ENCODE measurements at places on chromosomes 1 and 21.

GRCh38 chr1:32063261-32063681 is 9.5 kb upstream of the TMEM39B start:
- peak; percentile 63 for DNase-seq

GRCh38 chr21:23021481-23021880 is 2023.3 kb downstream of the NCAM2 start:
- no peak for DNase-seq

GRCh38 chr1:174358344-174358743 is 89.4 kb upstream of the GPR52 start:
- no peak for DNase-seq

DNA sequence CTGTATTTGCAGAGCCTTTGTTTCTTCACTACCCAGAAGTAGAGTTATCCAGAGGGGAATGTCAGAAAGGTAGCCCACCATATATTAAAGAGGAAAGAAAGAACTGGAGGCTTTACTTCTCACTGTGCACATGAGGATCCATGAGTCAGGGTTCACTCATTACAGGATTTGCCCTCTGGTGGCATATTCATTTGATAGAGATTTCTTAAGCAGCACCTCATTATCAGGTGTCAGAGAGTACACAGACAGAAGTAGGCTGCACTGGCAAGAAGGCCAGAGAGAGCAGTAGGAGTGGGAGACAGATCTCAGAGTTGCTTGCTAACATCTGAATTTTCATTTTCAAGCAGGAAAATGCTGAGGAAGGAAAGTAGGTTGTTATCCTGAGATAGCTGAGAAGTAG is 123.8 kb downstream of the PIK3R3 start:
- no peak for DNase-seq

GRCh38 chr1:43773821-43774220 is 66.5 kb downstream of the ST3GAL3 start:
- no peak for DNase-seq

GRCh38 chr1:87243573-87243972 is 85.1 kb upstream of the LMO4 start:
- no peak for DNase-seq

GRCh38 chr1:43021547-43022474 is 63.1 kb upstream of the SLC2A1 start:
- no peak for DNase-seq

GRCh38 chr1:70587872-70588366 is 176.9 kb downstream of the CTH start:
- DNase-seq, result no peak

DNA sequence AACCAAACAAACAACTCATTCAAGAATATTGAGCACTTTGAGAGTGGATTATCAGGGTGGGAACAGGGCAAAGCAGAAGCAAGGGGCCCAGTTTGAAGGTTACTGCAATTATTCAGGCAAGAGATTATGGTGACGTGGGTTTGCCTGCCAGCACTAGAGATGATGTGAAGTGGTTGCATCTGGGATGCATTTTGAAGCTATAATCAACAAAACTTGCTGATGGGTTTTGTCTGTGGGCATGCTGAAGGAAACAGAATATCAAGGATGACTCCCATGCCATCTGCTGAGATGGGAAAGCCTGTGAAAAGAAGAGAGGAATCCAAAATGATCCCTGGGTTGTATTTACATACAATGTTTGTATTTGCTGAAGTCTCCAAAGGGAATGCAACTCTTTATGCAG is 224.3 kb upstream of the GREM2 start:
- DNase-seq, result no peak

- no peak for DNase-seq
These were observed 207.7 kb upstream of the GJB5 start for GRCh38 chr1:34547046-34547674.

DNA sequence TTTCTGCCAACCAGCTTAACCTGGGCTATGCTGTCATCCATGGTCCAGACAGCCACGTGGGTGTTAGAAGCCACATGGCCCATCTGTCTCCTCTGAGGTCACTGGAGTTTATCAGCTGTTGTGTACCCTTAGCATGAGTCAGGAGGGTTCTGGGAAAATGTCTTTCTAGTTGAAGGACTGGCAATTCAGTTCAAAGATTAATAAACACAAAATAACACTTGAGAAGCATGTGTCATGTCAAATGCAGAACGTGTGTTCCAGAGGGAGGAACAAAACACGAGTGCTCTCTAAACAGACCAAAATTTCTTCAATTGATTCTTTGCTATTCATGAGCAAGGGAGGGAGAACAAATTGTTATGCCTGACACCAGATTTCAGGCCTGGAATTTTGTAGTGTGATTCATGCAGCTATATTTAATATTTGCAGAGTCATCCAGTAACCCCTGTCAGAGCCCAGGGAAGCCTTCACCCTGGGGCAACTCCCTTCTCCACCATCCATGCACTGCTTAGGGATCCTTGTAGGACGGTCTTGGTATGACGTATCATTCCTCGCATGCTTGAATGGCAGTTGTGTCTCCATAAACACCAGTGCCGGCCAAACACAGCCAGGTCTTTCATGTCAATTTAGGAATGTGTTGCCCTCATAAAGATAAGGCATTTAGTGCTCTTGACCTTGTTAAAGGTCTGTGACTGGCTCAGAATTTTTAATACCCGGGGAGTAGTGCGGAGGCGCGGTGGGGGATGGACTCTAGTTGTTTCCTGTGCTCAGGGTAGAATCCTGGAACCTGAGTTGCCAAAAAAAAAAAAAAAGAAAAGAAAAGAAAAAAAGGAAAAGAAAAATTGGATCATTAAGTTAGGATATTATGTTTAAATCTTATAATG is 27.7 kb upstream of the DYRK1A start:
- DNase-seq, result peak; percentile 15

- DNase-seq, result no peak
These were observed 114.5 kb downstream of the HIVEP3 start for GRCh38 chr1:41804176-41804575.

GRCh38 chr21:45085700-45086099 is 11.3 kb downstream of the ADARB1 start:
- DNase-seq, result no peak

DNA sequence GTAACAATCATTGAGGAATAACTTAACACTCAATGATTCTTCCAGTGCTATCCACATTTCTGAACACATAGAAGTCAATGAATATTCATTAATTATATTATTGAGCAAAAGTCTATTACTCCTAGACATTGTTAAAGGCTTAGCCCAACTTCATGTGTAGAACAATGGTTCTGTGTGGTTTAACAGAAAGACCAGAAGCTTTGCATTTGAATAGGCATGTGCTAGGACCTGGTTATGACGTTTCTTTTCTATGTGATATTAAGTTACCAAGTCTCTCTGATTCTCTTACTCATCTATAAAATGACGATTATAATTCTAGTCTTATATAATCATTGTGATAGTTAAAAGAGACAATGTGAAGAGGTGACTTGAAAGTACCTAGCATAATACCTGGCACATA is 5.2 kb downstream of the NTMT2 start:
- no peak for DNase-seq

- peak; percentile 85 for DNase-seq
These were observed 429.8 kb upstream of the C1orf87 start for GRCh38 chr1:60503266-60503925.

- DNase-seq, result no peak
These were observed 486 bp downstream of the NIPAL3 start for GRCh38 chr1:24415910-24416665.

- peak; percentile 54 for DNase-seq
These were observed 683 bp downstream of the LRRC8B start for GRCh38 chr1:89525169-89525855.

DNA sequence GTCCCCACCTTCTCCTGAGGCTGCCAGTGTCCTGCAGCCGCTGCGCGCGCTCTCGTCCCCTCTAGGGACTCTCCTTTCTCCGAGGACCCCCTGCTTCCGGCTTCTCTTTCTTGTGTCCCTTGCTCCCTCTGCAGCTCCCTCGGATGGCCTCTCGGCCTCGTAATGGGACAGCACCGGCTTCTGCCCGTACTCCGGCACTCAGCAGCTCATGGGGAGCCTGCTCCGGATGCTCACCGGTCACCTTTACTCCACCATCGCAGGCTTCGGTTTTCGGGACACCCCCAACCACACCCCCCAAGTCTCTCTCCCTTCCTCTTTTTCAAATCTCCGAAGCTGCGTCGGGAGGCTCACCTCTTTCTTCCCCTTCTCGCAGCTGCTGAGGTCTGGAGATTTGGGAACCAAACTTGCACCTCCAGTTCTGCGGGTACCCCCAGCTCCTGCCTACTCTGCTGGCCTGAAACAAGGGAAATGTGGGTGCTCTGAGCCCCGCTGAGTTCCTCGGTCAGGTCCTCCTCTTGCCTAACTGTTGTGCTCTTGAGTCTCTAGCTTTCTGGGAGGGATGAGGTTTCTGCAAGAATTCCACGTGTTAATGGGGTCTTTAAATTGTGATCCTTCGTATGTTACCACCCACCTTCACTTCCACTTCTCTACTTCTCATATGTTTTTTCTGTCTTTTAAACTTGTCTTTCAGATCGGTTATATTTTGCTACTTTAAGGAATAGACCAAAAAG is 930 bp downstream of the CDC14A start:
- DNase-seq, result peak; percentile 54

- DNase-seq, result no peak
These were observed 394.8 kb downstream of the PRDM2 start for GRCh38 chr1:14094611-14095400.

DNA sequence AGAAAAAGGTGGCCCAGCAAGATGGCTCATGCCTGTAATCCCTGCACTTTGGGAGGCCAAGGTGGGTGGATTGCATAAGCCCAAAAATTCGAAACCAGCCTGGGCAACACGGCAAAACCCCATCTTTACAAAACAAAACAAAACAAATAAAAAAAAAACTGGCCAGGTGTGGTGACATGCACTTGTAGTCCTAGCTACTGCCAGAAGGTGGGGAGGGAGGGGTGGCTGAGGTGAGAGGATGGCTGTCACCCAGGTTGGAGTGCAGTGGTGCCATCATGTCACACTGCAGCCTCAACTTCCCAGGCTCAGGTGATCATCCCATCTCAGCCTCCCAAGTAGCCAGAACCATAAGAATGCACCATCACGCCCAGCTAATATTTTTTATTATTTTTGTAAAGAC is 22.8 kb downstream of the RERE start:
- no peak for DNase-seq

- DNase-seq, result no peak
These were observed 163.3 kb downstream of the DHRS3 start for GRCh38 chr1:12454406-12455391.

DNA sequence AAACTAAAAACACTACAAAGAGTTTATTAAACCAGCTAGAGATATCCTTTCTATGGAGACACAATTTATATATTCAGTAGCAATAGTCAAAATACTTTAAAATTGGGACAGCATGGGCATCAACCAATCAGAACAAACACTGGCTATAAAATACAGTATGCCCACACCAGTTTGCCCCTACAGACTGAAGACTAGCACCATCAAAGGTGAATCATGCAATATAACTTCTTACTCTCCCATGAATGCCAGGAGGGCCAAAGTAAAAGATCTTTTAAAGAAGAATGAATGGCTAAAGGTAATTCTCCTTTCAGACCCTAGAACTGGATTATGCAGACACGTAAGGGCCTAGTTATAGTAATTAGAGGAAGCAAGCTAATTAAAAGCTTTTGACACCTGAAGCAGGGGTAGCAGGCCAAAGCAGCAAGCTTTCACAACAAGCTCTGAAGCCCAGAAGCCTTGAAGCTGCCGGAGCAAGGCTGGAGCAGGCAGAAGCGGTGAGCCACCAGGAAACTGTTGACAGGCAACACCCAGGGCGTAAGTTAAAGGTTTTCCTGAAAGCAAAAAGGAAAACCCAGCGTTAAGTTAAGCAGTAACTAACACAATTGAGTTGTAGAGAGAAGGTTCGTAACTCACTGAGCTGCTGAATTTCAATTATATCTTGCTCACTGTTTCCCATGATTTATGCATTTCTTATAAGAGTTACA is 99.3 kb downstream of the CDC42BPA start:
- DNase-seq, result no peak

GRCh38 chr1:25873120-25873519 is 2.4 kb downstream of the PAQR7 start:
- DNase-seq, result no peak

DNA sequence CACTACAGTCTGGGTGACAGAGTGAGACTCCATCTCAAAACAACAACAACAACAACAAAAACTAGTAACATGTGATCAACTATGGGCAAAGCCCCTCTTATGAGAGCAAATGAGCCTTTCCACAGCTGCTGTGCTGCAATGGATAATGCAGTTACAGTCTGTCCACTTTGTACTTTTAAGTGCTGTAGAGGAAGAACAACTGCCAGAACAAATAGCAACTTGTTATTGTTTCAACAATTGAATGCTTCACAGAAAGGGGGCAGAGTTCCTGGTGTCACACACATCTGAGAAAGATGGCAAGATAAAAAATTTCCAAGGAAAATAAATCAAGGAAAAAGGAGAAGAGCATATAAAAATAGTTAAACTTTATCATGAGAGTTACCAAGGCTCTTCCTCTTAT is 243.6 kb upstream of the DMRTA2 start:
- no peak for DNase-seq

DNA sequence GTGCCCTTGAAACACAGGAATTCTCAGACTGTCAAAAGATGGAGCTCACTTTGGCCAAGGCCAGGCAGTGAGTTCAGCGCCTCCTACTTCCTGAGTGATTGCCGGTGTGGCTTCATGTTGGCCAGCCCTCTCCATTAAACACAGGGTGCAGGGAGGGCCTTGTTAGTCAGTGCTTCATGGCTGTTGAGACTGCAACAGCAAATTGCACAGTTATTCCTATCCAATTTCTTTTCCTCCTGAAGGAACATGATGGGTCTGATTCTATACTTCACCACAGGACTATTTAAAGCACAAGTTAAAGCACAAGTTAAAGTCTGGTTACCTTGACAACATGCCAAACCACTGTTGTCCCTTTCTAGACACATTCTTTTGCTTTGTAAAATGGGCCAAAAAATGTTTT is 156.6 kb downstream of the SIPA1L2 start:
- no peak for DNase-seq

- DNase-seq, result no peak
These were observed 174.1 kb downstream of the ACTL8 start for GRCh38 chr1:17929224-17929623.

DNA sequence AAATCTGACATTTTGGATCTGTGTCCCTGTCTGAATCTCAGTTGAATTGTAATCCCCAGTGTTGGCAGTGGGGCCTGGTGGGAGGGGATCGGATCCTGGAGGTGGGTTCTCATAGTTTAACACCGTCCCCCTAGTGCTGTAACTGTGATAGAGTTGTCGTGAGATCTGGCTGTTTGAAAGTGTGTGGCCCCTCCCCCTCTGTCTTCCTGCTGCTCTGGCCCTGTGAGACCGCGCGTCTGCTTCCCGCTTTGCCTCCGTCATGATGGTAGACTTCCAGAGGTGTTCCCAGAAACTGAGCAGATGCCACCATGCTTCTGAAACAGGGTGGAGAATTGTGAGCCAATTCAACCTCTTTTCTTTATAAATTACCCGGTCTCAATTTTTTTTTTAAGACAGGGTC is 25.0 kb downstream of the AGPAT3 start:
- no peak for DNase-seq

GRCh38 chr1:204858363-204858821 is 12.3 kb upstream of the NFASC start:
- peak; percentile 71 for DNase-seq

All from NCI-H524 (cell line).